ENCODE measurements at places on chromosomes 13 and 19. TPM values are rescaled to one million over a fixed set of nuclear protein-coding genes. Genes with fewer than 3 reads are reported as not detected.

IGFLR1 gene
- 117 TPM for total RNA-seq

MTUS2 gene
- total RNA-seq, result not detected

CYP2F1 gene
- not detected for total RNA-seq

ZNF548 gene
- 28.8 TPM for total RNA-seq

CLEC11A gene
- 0.89 TPM for total RNA-seq

DMKN gene
- not detected for total RNA-seq

IZUMO2 gene
- not detected for total RNA-seq

- peaks cover 22% of the 10 kb centered on the region for H3K36me3 ChIP-seq
- DNase-seq, result peak; percentile 53
- H3K27me3 ChIP-seq, result no peaks in the 10 kb centered on the region
Measured at GRCh38 chr19:12331211-12331941, 2.1 kb downstream of the ZNF563 start.

DNA sequence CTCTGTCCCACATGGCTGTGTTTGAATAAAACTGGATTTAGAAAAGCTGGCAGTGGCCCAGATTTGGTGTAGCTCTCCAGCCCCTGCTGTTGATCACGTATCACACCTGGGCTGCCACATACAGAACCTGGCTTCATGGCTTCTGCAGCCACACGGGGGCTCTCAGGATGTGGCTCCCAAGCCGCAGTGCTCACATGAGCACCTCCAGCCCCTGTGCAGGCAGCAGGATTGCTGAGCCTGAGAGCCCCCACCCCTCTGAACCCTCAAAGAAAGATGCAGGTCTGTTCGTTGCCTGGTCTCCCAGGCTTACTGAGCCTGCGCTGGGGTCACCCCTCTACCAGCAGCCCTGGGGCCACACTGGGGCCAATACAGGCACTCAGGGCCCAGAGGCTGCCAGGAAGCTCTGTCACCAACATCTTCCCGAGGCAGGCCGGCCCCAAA is 2.7 kb downstream of the PLEKHF1 start:
- peak overlapping the region; percentile 90 for H3K27ac ChIP-seq
- peaks cover 76% of the 10 kb centered on the region for H3K4me1 ChIP-seq
- no peaks in the 10 kb centered on the region for H3K27me3 ChIP-seq
- peak; percentile 87 for DNase-seq
- H3K36me3 ChIP-seq, result peaks cover 44% of the 10 kb centered on the region

- H3K36me3 ChIP-seq, result no peaks in the 10 kb centered on the region
- no peak overlapping the region for H3K27ac ChIP-seq
- no peak overlapping the region for H3K4me3 ChIP-seq
- H3K4me1 ChIP-seq, result peaks cover 21% of the 10 kb centered on the region
Measured at GRCh38 chr13:46327246-46327645, 59.8 kb downstream of the RUBCNL start.

DNA sequence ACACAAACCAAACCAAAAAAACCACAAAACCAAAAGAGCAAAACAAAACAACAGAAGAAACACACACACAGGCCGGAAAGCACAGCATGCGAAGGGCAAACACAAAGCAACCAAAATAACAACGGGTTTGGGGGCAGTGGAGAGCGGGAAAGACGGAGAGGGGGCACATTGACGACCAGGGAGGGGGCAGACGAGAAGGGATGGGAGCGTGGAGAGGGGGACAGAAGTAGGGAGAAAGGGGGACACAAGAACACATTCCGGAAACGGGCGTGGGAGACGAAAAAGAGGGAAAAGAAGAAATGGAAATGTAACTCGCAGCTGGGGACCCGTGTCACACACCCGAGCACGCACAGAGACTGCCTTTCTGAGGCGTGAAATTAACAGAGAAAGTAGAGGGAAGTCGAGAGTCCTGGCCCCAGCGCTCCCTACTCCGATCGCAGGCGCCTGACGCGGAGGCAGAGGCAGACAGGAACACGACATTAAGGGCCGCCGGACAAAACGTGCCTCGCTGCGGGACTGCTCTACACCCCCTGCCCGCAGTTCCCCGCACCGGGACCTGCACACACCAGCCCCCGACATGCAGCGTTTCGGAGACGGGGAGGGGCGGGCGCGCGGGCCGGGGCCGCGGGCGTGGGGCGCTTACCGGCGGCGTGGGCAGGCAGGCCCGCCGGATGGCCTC is 652 bp downstream of the POU4F1 start:
- DNase-seq, result no peak
- H3K4me1 ChIP-seq, result peaks cover 36% of the 10 kb centered on the region
- peak overlapping the region; percentile 65 for H3K27ac ChIP-seq
- peak overlapping the region; percentile 59 for H3K4me3 ChIP-seq
- peaks cover 7% of the 10 kb centered on the region for H3K36me3 ChIP-seq
- peaks cover 90% of the 10 kb centered on the region for H3K27me3 ChIP-seq

GRCh38 chr19:48483301-48483700 is 14.1 kb downstream of the CYTH2 start:
- DNase-seq, result no peak
- no peaks in the 10 kb centered on the region for H3K36me3 ChIP-seq
- no peaks in the 10 kb centered on the region for H3K27me3 ChIP-seq
- no peak overlapping the region for H3K4me3 ChIP-seq

GRCh38 chr13:20186771-20187170 is 6.0 kb downstream of the GJB2 start:
- no peaks in the 10 kb centered on the region for H3K36me3 ChIP-seq
- H3K27ac ChIP-seq, result no peak overlapping the region
- H3K4me1 ChIP-seq, result peaks cover 2% of the 10 kb centered on the region
- no peak overlapping the region for H3K4me3 ChIP-seq

GRCh38 chr19:18309525-18310064 is 13.3 kb downstream of the LSM4 start:
- no peak for DNase-seq
- peaks cover 37% of the 10 kb centered on the region for H3K36me3 ChIP-seq
- H3K4me1 ChIP-seq, result peaks cover 46% of the 10 kb centered on the region
- no peaks in the 10 kb centered on the region for H3K27me3 ChIP-seq
- peak overlapping the region; percentile 36 for H3K27ac ChIP-seq
- H3K4me3 ChIP-seq, result no peak overlapping the region

DNA sequence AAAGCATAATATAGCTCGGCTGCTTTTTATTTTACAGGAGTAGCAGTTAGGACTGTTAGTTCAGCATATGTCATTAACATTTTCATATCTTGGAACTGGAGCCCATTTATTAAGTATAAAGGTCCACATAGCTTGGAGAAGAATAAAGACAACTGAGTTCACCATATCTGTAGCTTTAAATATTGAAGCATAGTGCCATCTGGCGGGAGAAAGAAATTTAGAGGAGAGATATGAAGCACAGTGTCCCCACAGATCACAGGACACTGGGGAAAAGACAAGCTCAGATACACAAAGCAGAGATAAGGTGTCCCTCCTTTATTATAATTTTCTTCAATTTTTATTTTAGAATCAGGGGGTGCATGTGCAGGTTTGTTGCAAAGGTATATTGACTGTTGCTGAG is 104.7 kb upstream of the FREM2 start:
- DNase-seq, result no peak
- H3K4me1 ChIP-seq, result no peaks in the 10 kb centered on the region

DNA sequence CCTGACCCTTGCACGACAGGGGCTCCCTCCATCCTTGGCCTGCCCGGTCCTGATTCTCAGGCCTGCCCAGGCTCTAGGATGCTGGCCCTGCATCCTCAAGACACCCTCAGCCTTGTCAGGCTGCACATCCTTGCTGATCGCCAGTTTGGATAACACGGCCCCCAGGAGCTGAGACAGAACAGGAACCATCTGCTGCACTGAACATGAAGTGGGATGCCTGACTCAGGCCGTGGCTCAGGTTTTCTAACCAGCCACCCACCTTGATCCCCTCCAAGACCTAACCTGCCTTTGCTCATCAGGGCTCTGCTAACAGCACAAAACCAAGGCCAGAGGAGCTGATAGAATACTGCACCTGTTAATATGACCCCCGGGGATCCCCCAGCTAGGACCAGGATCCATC is 56.0 kb downstream of the EPS15L1 start:
- no peak for DNase-seq
- H3K4me3 ChIP-seq, result no peak overlapping the region
- no peaks in the 10 kb centered on the region for H3K27me3 ChIP-seq
- peaks cover 11% of the 10 kb centered on the region for H3K4me1 ChIP-seq
- no peak overlapping the region for H3K27ac ChIP-seq
- peaks cover 15% of the 10 kb centered on the region for H3K36me3 ChIP-seq

DNA sequence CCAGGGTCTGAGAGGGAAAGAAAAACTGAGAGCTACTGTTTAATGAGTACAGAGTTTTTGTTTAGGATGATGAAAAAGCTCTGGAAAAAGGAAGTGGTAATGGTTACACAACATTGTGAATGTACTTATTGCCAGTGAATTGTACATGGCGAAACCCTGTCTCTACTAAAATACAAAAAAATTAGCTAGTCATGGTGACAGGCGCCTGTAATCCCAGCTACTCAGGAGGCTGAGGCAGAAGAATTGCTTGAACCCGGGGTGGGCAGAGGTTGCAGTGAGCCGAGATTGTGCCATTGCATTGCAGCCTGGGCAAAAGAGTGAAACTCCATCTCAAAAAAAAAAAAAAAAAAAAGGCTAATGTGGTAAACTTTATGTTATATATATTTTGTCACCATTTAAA is 96.3 kb downstream of the VWA8 start:
- H3K36me3 ChIP-seq, result peaks cover 19% of the 10 kb centered on the region
- no peak for DNase-seq
- H3K4me1 ChIP-seq, result peaks cover 9% of the 10 kb centered on the region
